ENCODE measurements at places on chromosomes 2 and 18.

- DNase-seq, result no peak
Observed at GRCh38 chr2:240503375-240503774, 54.4 kb downstream of the ANKMY1 start.

DNA sequence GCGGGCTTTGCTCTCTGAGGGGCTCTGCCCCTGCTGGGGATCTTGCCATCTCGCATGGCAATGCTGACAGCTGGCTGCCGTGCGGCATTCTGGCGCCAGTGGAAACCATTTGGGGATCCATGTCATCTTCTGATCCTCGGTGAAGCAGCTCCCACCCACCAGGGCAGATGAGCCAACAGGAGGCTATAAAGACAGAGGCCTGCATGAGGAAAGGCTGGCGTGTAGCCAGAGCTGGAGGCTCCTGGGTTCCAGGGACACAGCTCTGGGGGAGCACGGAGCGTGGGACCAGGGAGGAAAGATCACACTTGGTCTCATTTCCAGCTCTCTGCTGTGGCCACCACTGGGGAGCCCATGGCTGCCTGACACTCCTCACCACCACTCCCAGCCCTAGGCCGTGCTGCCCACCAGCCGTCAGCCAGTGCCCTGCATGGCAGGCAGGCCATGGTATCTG, 145.8 kb downstream of the ZFP36L2 start:
- DNase-seq, result no peak

GRCh38 chr2:122739732-122740593, 984.5 kb downstream of the TSN start:
- peak; percentile 20 for DNase-seq

- DNase-seq, result no peak
Observed at GRCh38 chr2:20584399-20585358, 66.2 kb downstream of the HS1BP3 start.

DNA sequence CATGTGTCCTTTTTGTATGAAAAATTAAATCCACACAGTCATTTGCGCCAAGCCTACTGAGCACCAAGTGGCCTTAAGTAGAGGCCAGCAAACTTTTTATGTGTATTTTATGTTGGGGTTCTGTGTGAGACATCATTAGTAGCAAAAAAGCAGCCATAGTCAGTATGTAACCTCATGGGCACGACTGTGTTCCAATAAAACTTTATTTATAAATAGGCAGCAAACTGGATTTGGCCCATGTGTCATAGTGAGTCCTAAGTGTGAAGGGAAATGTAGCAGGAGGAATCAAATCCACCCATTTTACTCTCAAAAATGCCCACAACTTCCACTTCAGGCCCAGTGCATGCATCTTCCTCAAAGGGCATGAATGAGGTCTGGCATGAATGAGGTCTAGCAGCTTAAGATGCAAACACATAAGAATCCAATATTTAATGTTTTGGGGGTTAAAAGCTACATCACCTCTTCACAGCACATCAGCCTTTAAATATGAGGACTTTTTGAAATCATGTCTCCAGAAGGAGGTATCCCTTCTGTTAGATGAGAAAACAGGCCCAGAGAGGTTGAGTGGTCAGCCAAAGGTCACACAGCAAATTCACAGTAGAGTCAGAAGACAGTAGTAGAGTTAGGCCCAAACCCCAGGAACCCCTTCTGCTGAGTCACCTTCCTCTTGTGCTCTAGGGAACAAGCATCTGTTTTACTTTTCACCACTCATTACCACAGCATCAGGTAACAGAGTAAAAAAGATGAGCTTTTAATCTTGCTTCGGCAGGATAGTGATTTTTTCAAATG, 45.6 kb downstream of the MREG start:
- no peak for DNase-seq

GRCh38 chr2:208175840-208176153, 12.4 kb upstream of the CRYGA start:
- DNase-seq, result no peak

DNA sequence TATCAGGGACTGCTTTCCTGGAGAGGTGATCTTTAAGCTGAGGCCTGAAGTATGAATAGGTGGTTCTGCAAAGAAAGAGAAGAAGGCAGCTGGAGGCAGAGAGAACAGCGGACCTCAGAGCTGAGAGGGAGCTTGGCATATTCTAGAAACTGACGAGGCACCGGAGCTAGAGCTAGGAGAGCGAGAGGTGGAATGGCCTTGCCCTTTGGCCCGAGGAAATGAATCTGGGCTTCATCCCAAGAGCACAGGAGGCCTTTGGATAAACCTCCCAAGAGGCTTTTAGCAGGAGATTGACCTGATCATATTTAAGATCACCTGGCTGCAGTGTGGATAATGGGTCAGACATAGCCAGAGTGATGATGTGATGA, 7.9 kb downstream of the DYSF start:
- no peak for DNase-seq

GRCh38 chr18:4720518-4720917, 265.4 kb upstream of the DLGAP1 start:
- DNase-seq, result no peak

DNA sequence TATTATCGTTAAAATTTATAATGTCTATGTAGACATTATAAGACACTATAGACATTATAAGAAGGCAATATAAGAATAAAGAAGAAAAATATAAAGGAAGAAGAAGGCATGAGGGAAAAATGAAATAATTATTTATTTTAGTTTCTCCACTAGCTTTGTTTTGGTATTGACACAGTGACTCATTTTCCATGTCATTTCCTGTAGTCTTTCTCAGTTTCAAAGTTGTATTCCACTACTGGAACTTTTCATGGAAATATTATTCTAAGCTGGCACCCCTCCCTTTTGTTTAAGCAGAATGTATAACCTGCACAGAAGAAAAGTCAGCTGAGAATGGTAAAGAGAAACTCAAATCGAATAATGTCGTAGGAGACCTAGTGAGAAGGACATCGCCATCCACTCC, 234.2 kb upstream of the NETO1 start:
- no peak for DNase-seq

GRCh38 chr2:191145769-191146471, 4.9 kb downstream of the STAT4 start:
- no peak for DNase-seq

GRCh38 chr2:231955758-231956472, 5.6 kb upstream of the DIS3L2 start:
- no peak for DNase-seq

- DNase-seq, result no peak
Observed at GRCh38 chr2:174312581-174313234, 22.0 kb upstream of the SP9 start.

DNA sequence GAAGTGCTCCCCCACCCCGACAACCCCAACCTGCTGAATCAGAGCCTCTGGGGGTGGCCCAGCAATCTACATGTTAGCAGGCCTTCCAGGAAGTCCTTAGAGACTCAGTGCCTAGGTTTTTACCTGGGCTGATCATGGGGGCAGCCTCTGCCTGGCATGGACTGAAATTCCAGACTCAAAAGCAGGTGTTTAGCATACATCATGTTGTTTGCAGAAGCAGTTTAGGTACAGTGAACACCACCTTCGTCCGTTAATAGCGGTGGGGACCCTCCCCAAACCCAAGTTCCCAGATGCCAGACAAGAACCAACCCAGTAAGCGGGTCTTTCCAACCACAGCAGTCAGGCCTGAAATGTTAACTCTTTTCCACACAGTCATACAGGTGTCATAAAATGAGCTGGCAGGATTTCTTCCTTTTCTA, 26.4 kb upstream of the GALR1 start:
- no peak for DNase-seq

- DNase-seq, result no peak
Observed at GRCh38 chr18:60506682-60507081, 134.1 kb upstream of the MC4R start.

Data from bone marrow (tissue), 2 donors.